ENCODE measurements at places on chromosomes 16 and 17.

GRCh38 chr17:980406-981291 is 1.1 kb upstream of the NXN start:
- H3K4me3 ChIP-seq: peak overlapping the region; percentile 74
- no peaks in the 10 kb centered on the region for H3K36me3 ChIP-seq
- H3K4me1 ChIP-seq: peaks cover 14% of the 10 kb centered on the region
- peak; percentile 77 for DNase-seq
- peak overlapping the region; percentile 71 for H3K27ac ChIP-seq

GRCh38 chr16:27417047-27417671 is 15.2 kb downstream of the IL21R start:
- H3K27ac ChIP-seq: peak overlapping the region; percentile 94
- peak overlapping the region; percentile 45 for H3K4me3 ChIP-seq
- peaks cover 89% of the 10 kb centered on the region for H3K36me3 ChIP-seq
- H3K27me3 ChIP-seq: no peaks in the 10 kb centered on the region

GRCh38 chr17:57579245-57579644 is 165.9 kb downstream of the CCDC182 start:
- no peaks in the 10 kb centered on the region for H3K27me3 ChIP-seq
- no peaks in the 10 kb centered on the region for H3K36me3 ChIP-seq
- H3K27ac ChIP-seq: no peak overlapping the region
- no peak for DNase-seq
- no peak overlapping the region for H3K4me3 ChIP-seq

GRCh38 chr17:78349891-78350642 is 9.8 kb downstream of the SOCS3 start:
- peaks cover 80% of the 10 kb centered on the region for H3K4me1 ChIP-seq
- H3K36me3 ChIP-seq: peaks cover 16% of the 10 kb centered on the region
- DNase-seq: no peak
- H3K4me3 ChIP-seq: no peak overlapping the region
- H3K27me3 ChIP-seq: no peaks in the 10 kb centered on the region
- peak overlapping the region; percentile 23 for H3K27ac ChIP-seq

DNA sequence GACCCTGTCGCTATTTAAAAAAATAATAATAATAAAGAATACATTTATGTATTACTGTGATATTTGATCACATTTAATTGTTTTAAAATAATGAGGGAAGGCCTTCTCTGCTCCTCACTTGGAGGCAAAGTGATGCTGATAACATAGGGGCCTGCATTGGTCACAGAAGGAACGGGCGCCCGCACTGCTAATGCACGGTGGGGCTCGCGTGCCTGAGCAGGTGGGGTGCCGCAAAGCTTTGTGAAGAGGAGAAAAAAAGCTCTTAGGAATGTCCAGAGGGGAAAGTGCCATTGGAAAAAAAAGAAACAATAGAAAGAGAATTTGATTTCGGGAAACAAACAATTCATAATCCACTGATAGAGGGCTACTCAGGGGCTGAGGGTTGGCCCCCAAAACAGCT is 143.8 kb downstream of the ZNF423 start:
- no peak for DNase-seq
- no peaks in the 10 kb centered on the region for H3K36me3 ChIP-seq

DNA sequence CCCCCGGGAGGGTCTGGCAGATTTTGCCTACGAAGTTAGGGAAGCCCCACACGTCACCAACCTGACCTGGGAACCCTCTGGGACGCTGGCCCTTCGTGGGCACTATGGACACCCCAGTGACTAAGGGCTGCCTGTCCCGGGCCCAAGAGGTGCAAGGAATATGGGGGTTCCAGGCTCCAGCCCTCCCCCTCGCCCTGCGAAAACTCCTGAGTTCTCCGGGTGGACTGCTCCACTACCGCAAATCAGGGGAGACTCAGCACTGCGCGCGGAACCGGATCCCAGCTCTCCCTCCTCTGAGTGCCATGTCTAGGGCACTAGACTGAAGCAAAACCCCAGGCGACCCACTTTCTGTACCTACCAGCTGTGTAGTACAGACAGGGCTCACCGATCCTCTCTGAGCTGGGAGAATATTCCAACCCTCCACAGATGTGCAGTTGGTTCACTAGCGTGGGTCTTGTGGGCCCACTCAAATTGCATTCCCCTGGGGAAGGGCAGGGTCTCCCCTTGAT is at the start of gene ARL5C:
Gene ARL5C, minus strand, starts transcription at position 321 of the 509 bp plus-strand sequence. CDS start 401 bp downstream, outside the sequence.
- peak within 1 kb of the TSS; percentile 85 for H3K4me3 ChIP-seq
- H3K27ac ChIP-seq: peak within 1 kb of the TSS; percentile 24
- no peaks in the 10 kb centered on the region for H3K36me3 ChIP-seq
- DNase-seq: no peak
- peaks cover 19% of the 10 kb centered on the region for H3K4me1 ChIP-seq

DNA sequence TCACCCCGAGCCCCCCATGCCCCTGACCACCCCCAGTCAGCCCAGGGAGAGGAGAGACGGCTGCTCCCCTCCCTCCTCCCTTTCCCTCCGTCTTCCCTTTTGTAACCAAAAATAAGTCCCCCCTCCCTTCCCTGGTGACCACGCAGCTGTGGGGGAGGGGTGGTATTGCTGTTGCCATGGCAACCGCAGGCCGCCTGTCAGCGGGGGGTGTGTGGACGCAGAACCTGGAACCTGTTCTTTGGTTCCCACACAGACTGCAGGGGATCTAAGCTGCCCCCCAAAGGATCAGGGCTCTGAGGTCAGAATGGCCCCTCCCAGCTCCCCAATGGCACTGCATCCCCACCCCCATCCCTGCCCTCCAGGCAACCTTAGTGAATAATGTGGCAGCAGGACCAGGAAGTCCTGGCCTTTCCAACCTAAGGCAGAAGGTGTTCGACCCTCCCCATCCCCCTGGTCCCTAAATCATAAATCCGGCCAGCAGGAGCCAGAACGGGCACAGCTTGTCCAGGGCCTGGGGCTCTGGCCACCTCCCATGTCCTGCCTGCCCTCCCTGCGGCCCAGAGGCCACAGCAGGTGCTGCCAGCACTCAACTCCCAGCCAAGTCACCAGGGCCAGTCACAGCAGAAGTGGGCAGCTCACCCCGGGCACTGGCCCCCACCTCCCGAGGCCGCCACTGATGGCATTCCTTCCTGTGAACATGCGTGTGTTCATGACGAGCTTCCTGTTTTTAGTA is 12.0 kb downstream of the CA4 start:
- H3K27ac ChIP-seq: no peak overlapping the region
- DNase-seq: no peak
- H3K4me1 ChIP-seq: peaks cover 9% of the 10 kb centered on the region
- H3K4me3 ChIP-seq: no peak overlapping the region
- peaks cover 24% of the 10 kb centered on the region for H3K27me3 ChIP-seq
- no peaks in the 10 kb centered on the region for H3K36me3 ChIP-seq

- no peak overlapping the region for H3K4me3 ChIP-seq
- peaks cover 16% of the 10 kb centered on the region for H3K4me1 ChIP-seq
- DNase-seq: no peak
- no peak overlapping the region for H3K27ac ChIP-seq
- no peaks in the 10 kb centered on the region for H3K36me3 ChIP-seq
Observed at GRCh38 chr17:66073384-66073783, 118.5 kb downstream of the CEP112 start.

- no peaks in the 10 kb centered on the region for H3K4me1 ChIP-seq
- DNase-seq: no peak
- no peaks in the 10 kb centered on the region for H3K36me3 ChIP-seq
Observed at GRCh38 chr17:81808778-81809555, 5.0 kb downstream of the GCGR start.

GRCh38 chr16:73319737-73320136 is 271.8 kb upstream of the ZFHX3 start:
- no peaks in the 10 kb centered on the region for H3K4me1 ChIP-seq
- H3K4me3 ChIP-seq: no peak overlapping the region
- H3K27me3 ChIP-seq: no peaks in the 10 kb centered on the region
- no peaks in the 10 kb centered on the region for H3K36me3 ChIP-seq
- H3K27ac ChIP-seq: no peak overlapping the region
- no peak for DNase-seq

DNA sequence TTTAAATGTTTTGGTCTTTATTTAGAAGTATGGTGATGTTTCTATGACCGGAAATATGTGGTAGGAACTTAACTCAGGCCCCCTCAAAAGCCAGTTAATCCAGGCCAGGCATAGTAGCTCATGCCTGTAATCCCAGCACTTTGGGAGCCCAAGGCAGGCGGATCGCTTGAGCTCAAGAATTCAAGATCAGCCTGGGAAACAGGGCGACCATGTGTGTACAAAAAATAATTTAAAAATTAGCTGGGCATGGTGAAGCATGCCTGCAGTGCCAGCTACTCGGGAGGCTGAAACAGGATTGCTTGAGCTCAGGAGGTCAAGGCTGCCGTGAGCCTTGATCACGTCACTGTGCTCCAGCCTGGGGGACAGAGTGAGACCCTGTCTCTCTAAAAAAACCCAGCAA is 10.3 kb downstream of the RSL1D1 start:
- no peak overlapping the region for H3K4me3 ChIP-seq
- no peak for DNase-seq
- H3K27ac ChIP-seq: no peak overlapping the region
- H3K27me3 ChIP-seq: no peaks in the 10 kb centered on the region
- peaks cover 97% of the 10 kb centered on the region for H3K36me3 ChIP-seq
- H3K4me1 ChIP-seq: peaks cover 13% of the 10 kb centered on the region

GRCh38 chr17:18225642-18226283 is 328 bp downstream of the LLGL1 start:
- peaks cover 3% of the 10 kb centered on the region for H3K36me3 ChIP-seq
- peaks cover 30% of the 10 kb centered on the region for H3K4me1 ChIP-seq
- no peaks in the 10 kb centered on the region for H3K27me3 ChIP-seq
- peak overlapping the region; percentile 88 for H3K4me3 ChIP-seq

DNA sequence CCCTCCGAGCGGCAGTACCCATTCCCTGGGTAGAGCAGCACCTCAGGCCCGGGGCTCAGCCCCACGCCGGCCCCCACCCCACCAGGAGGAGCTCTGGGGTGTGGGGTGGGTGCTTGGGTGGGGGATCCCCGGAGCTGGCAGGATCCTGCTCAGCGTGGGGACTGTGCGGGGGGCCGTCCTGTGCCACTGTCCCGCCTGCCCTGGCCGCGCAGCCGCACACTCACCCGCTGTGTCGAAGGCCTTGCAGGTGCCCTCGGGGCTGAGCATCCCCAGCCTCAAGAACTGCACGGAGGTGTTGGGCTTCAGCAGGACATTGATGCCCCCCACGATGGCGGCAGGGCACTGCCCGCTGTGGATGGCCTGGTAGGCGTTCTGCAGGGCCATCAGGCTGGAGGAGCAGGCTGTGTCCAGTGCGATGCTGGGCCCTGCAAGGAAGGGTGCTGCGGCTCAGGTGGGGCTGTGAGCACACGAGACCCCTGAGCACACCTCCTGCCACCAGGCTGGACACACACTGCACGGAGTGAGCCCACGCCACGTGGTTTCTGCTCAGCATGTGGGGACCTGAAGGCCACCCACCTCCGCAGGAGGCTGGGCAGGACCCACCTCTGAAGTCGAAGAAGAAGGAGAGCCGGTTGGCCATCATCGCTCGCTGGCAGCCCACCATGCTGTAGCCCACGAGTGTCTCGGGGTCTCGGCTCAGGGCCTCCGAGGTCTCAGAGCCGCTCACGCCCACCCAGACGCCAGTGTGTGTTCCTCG is 4.9 kb downstream of the FASN start:
- H3K4me1 ChIP-seq: peaks cover 14% of the 10 kb centered on the region
- H3K36me3 ChIP-seq: peaks cover 73% of the 10 kb centered on the region
- H3K27ac ChIP-seq: peak overlapping the region; percentile 73
- H3K27me3 ChIP-seq: no peaks in the 10 kb centered on the region
- H3K4me3 ChIP-seq: peak overlapping the region; percentile 36

DNA sequence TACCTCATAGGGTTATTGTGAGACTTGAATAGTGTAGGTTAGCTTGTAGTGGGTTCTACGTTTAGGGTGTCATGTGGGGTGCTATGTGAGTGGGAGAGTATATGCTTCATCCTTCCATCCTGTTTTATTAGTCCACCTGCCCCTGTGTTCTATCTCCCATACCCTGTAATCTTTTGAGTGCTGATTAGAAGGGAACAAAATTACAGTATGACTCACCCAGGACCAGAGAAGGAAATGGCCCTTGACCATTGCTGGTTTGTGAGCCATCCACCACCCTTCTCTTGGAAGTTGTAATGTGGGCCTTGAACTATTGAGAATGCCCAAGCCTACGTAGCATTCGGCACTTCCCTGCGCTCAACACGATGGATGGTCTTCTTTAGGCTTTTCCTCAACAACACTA is 17.1 kb downstream of the SAP30BP start:
- peaks cover 83% of the 10 kb centered on the region for H3K36me3 ChIP-seq
- no peak overlapping the region for H3K4me3 ChIP-seq
- no peak for DNase-seq
- peaks cover 61% of the 10 kb centered on the region for H3K4me1 ChIP-seq
- no peaks in the 10 kb centered on the region for H3K27me3 ChIP-seq

GRCh38 chr16:152141-153128 is at the start of gene HBZ:
HBZ (plus strand) TSS chr16:152644; CDS start chr16:152910, 266 bp downstream.
- DNase-seq: no peak
- H3K4me1 ChIP-seq: peaks cover 10% of the 10 kb centered on the region
- no peaks in the 10 kb centered on the region for H3K36me3 ChIP-seq
- H3K27ac ChIP-seq: no peak within 1 kb of the TSS

DNA sequence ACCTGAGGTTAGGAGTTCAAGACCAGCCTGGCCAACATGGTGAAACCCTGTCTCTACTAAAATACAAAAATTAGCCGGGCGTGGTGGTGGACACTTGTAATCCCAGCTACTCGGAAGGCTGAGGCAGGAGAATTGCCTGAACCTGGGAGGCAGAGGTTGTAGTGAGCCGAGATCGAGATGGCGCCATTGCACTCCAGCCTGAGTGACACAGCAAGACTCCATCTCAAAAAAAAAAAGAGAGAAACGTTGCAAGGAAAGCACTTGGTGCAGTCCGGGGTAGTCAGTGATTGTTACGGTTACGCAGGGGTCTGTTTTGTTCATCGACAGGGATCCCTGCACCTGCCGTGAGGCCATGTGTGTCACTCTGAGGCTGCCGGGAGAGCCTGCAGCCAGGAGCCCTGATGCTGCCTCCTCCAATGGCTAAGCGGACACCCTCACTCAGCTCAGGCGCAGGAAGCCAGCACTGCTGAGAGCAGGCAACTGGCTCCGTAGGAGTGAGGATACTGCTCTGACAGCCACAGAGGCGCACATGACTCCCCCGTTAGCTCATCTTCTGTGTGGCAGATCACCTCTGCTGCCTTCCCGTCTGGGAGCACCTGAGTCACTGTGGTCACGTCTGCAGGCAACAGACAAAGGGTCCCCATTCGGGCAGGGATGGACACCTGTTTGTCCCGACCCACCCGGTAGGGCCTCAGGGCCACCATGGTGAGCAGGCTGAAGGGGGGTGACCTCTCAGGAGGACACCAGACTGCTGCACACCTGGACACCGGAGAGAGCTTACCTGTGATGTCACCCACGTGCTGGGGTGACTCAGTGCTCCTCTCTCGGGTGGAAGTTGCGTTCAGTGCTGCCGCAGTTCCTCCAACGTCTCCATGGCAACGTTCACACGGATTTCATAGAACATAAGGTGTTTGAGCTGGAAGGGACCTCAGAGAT is 5.2 kb upstream of the RAB26 start:
- H3K4me1 ChIP-seq: peaks cover 4% of the 10 kb centered on the region
- H3K36me3 ChIP-seq: no peaks in the 10 kb centered on the region
- no peak overlapping the region for H3K4me3 ChIP-seq
- no peak for DNase-seq
- H3K27ac ChIP-seq: no peak overlapping the region

- no peaks in the 10 kb centered on the region for H3K27me3 ChIP-seq
- peaks cover 15% of the 10 kb centered on the region for H3K4me1 ChIP-seq
- H3K4me3 ChIP-seq: no peak overlapping the region
- H3K27ac ChIP-seq: no peak overlapping the region
- no peak for DNase-seq
Observed at GRCh38 chr17:31156326-31156725, 61.5 kb downstream of the NF1 start.

- H3K27me3 ChIP-seq: no peaks in the 10 kb centered on the region
- DNase-seq: no peak
- peaks cover 8% of the 10 kb centered on the region for H3K36me3 ChIP-seq
- H3K4me1 ChIP-seq: peaks cover 11% of the 10 kb centered on the region
Observed at GRCh38 chr17:60325730-60326524, 66.0 kb downstream of the USP32 start.
